ENCODE measurements at places on chromosomes 3 and 15.

- DNase-seq: no peak
These were observed 74.4 kb downstream of the AAGAB start for GRCh38 chr15:67180035-67180434.

DNA sequence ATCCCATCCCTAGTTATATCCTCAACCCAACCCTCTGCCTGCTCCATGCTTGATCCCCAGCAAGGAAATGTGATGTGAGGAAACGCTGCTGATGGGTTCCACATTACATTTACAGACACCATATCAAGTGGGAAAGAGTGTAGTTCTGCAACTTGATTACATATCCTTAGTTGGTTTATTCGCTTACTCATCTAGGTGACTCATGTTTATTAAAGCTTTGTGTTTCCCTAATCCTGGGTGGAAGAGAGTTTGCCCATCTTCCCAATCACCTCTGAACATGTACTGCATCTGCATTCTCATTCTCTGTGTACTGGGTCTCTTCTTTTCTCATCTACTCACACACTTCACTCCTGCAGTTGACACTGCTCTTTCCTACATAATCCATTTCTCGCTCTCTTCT lies 91.7 kb upstream of the PDZRN3 start:
- peak; percentile 30 for DNase-seq

DNA sequence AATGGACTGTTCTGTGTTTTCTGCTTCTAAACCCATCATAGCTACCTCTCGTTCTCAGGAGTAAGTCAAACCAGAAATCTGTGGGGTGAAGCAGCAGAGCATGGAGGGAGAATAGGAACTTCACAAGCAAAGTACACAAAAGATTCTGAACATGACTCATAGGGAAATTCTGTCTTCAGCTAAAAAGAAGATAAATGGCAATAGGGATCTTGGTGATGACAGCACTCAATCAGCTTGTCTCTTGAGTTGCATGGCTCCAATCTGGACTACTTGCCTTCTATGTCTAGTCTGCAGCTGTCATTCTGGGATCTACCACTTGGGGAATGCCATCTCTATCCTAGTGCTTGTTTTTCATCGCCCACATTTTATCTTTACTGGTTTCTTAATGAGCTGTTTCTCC lies 13.5 kb upstream of the GRAMD1C start:
- peak; percentile 13 for DNase-seq

GRCh38 chr3:48607519-48607918 lies 1.9 kb downstream of the UQCRC1 start:
- no peak for DNase-seq

DNA sequence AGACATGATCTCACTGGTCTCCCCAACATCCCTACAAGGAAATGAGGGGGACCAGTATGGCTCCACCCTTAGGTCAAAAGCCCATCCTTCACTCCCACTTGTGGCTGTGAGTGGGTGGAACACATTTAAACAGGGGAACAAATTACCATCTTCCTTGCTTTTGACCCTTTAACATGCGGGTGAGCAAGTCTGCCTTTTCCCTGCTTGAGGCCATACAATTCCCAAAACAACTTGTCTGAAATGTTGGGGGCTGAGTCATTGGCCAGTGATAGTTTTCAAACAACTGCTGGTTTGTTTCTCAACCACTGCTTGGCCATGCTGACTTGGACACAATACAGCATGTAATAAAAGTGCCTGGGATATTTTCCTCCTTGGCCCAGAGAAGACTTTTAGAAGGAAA lies 39.6 kb downstream of the COL8A1 start:
- DNase-seq: peak; percentile 72

DNA sequence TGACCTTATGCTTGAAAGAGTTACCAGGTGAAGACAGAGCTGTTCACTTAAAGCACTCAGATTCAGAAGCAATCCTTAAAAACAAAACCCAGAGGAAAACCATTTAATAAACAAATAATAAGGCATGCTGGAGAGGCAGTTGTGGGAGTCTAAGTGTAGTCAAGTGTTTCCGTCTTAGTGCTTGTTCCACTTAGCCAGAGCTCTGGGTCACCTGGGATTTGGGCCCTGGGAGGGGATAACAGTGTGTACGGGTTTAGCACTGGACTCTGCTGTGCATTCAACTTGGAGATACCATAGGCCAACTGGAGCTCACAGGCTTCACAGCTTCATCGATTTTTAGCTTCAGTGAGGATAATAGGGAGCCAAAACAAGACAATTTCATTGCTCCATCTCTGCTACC lies 444.6 kb downstream of the CNTN4 start:
- no peak for DNase-seq

DNA sequence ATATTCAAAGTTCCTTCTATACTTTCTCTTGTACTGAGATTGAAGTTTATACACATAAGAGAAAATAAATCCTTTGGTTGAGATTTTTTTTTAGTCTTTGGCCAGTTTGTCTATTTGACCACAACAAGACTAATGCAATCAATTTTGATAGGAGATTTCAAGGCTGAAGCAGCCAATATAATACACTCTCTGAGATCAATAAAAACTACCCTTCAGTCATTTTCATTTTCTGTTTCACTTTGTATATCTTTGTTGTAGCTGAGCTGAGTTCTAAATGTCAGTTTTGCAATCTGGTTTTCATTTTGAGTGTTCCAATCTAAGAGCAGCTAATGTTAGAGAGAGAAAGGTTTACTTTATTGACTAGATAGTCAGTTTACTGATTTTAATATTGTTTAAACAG lies 623.8 kb upstream of the ROBO1 start:
- DNase-seq: no peak

DNA sequence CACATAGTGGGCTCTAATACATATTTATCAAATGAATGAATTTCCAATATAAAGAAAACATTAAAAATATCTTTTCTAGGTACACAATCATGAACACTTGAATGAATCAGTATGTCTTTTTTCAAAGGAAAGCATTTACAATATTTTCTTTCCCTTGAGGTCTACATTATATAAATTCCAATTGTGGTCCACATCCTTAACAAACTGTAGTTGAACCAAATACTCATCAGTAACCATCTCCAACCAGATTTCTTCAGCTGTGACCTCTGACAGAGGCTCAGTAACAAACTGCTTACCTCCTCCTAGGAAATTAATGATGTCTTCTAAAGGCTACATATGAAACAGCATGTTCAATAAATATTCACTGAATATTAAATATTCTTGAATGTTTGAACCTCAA lies 58.8 kb downstream of the CFAP20DC start:
- DNase-seq: peak; percentile 49

GRCh38 chr3:73179601-73180000 lies 118.1 kb downstream of the EBLN2 start:
- no peak for DNase-seq

DNA sequence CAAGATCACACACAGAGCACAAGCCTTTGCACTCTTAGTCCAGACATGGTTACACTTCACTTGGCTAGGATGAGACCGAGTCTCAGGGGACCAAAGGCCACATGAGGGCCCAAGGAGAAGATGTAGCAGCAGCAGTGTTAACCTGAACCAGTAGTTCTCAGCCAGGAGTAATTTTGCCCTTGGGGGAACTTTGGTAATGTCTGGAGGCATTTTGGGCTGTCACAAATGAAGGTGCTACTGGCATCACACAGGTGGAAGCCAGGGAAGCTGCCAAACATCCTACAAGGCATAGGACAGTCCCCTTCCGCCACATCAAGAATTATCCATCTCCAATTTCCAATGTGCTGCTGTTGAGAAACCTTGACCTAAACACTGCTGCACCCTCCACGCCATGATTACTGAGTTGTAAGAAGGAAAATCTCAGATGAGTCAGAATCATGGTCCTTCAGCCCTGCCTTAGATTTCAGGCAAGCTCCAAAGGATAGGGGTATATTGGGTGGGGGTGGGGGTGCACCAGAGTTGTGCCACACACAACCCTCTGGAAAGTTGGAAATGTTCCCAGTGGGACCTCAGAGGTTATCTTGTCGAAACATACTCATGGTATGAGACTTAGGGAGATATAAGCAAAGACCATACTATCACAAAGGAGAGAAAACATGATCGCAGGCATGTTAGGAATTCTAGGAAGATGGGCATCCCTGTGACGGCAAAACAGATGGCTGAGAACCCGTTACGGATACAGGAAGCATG lies 36.2 kb downstream of the SEMA5B start:
- DNase-seq: no peak

GRCh38 chr3:51709675-51710074 lies 2.8 kb downstream of the GRM2 start:
- no peak for DNase-seq

DNA sequence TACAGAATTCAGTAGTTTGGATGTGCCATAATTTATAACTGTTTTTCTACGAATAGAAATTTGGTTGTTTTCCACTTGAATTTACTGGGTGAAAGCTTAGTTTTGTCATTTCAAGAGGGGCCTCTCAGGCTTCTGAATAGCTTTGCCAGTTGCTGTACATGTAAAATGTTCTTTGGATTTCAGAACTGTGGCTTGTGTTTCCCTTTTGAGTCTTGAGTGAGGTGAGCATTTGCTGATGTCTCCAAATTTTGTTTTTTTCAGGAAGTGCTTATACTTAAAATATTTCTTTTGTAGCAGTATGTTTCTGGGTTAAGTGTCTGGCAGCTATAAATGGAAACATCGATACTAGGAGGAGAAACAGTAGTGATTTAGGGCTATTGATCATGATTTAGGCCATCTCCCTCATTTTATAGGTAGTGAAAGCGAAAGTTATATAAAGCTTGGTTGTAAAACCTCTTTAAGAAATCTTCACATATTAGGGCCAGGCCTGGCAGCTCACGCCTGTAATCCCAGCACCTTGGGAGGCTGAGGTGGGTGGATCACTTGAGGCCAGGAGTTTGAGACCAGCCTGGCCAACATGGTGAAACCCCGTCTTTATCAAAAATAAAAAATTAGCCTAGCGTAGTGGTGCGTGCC lies 9.2 kb upstream of the TRAK1 start:
- no peak for DNase-seq

- peak; percentile 11 for DNase-seq
These were observed 82.5 kb upstream of the NAALADL2 start for GRCh38 chr3:174776636-174777035.

DNA sequence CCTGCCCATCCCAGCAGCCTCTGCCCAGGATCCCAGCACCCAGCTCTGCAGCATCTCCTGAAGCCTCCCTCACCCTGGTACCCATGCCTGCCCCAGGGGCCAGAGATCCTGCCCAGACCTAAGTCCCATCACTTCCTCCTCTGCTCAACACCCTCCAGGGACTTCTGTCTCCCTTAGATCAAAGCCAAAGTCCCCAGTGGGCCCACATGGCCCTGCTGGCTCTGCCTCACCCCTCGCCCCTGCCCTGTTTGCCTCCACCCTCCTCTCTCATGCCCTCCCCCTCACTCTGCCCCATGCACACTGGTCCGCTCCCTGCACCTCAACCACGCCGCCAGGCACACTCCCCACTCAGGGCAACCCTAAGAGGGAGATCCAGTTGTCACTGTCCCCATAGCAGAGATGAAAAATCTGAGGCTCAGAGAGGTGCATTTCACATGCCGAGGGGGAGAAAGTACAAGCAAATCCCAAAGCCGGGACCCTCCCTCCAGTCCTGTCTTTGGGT lies 146.5 kb downstream of the NUP210 start:
- DNase-seq: no peak

GRCh38 chr3:124336067-124336656 lies 344.2 kb upstream of the ROPN1 start:
- no peak for DNase-seq

DNA sequence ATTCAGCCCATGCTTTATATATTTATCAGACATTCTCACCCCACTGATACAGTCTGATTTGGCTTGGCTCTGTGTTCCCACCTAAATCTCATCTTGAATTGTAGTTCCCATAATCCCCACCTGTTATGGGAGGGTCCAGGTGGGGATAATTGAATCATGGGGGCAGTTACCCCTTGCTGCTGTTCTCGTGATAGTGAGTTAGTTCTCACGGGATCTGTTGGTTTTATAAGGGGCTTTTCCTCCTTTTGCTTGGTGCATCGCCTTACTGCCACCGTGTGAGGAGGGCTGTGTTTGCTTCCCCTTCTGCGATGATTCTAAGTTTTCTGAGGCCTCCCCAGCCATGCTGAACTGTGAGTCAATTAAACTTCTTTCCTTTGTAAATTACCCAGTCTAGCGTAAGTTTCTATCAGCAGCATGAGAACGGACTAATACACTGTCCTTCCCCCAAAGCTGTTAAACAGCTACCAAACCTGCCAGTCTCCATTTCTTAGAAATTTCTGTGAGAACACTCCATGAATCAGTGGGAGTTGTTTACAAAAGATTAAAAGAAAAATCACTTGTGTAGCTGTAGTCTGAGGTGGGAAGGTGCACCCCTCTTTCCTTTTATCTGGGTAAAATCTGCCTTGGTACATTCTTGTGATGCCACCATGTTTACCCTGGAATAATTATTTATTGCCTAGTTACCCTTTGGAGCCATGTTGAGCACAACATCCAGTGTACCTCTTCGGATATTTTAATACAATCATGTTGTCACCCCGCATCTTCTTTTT lies 160.5 kb downstream of the THSD4 start:
- DNase-seq: no peak

Measured in fibroblast of skin of scalp (primary cell).